ENCODE measurements at places on chromosomes 4 and X. TPM values are rescaled to one million over a fixed set of nuclear protein-coding genes. Genes with fewer than 3 reads are reported as not detected.

- DNase-seq, result peak; percentile 70
Observed at GRCh38 chr4:55396308-55397125, 760 bp downstream of the TMEM165 start.

GRCh38 chr4:71709961-71710360 lies 73.9 kb downstream of the GC start:
- DNase-seq, result no peak

DNA sequence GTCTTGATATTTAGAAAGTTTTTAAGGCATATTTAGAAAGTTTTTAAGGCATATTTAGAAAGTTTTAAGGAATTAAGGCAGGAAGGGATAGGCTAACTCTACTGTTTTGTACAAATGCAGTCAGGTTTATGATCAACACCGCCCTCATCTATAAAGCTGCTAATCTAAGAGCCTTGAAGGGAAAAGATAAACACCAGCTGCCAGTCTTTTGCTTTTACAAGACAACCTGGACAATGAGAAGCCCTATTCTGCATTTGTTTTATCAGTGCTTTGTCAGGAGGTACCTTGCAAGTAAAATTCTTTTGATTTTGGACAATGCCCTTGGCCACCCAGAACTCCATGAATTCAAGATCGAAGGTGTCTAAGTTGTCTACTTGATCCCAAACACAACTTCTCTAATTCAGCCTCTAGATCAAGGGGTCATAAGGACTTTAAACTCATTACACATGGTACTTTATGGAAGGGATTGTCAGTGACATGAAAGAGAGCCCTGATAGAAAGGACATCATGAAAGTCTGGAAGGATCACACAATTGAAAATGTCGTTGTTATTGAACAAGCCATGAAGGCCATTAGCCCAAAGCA lies 39.8 kb downstream of the IL15 start:
- DNase-seq, result no peak

- DNase-seq, result no peak
Observed at GRCh38 chr4:148354186-148354585, 88.0 kb downstream of the NR3C2 start.

- no peak for DNase-seq
Observed at GRCh38 chr4:35164063-35164462, 1080.3 kb downstream of the ARAP2 start.

- DNase-seq, result no peak
Observed at GRCh38 chr4:82601242-82602015, 39.6 kb upstream of the TMEM150C start.

GRCh38 chr4:147723326-147723725 lies 8.6 kb upstream of the ARHGAP10 start:
- no peak for DNase-seq

DNA sequence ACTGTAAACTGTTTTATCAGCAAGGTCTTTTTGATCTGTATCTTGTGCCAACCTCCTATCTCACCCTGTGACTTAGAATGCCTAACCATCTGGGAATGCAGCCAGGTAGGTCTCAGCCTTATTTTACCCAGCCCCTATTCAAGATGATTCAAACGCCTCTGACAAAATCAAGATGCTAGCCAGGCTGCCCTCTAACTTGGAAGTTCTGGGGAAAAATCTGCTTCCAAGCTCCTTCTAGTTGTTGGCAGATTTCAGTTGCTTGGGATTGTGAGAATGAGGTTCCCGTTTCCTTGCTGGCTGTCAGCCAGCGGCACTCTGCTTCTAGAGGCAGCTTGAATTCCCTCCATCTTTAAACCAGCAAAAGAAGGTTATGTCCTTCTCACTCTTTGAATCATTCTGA lies 34.7 kb downstream of the LUZP4 start:
- no peak for DNase-seq

DNA sequence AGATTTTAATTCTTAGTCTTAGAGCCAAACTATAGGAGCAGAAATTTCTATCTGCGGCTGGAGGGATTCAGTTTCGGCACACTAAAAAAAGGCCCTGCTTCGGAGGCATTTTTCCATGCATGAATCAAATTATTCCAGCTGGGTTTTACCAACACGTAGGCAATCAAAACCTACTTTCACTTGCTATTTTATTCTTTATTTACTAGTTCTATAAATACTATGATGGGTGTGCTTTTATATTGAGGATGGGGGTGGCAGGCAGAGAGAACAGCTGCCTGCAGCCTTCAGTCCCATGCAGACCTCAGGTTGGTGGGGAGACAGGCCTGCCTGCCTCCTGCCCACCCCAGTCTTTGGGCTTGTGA lies 609.8 kb downstream of the BCOR start:
- no peak for DNase-seq

DNA sequence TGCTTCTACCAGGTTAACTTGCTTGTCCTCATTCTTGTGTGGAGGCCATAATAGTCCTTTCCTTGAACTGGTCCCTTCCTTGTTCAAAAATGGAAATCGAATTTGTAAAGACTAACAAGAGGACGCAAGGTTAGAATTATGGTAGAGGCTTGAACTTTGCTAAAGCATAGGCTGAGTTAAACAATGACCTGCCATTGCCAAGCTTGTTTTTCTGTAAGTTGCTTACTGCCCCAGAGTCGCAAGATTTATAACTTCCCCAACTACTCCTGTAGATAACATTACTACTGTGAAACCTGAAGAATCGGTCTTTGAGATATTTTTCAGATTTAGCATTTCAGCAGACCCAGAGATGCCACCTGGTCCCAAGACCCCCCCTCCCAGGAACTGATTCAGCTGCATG lies 45.3 kb downstream of the RAB33B start:
- DNase-seq, result no peak

DNA sequence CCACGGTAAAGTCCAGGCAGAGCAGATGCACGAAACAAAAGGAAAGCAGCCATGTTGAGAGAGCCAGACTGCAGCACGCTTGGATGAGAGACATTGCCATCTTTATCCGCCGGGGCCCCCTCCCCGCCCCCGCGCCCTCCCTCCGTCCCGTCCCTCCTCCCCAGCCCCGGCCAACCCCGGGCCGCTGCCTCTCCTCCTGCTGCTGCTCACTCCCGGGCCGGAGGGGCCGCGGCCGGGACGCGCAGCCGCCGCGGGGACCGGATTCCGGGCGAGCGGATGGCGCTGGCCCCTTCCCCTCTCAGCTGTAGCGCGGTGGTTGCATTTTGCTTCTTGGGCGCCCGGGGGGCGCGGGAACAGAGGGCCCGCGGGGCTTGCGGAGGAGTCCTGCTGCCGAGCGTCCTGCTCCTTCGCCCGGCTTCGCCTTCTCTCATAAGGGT lies 542 bp downstream of the RNF150 start:
- DNase-seq, result no peak

DNA sequence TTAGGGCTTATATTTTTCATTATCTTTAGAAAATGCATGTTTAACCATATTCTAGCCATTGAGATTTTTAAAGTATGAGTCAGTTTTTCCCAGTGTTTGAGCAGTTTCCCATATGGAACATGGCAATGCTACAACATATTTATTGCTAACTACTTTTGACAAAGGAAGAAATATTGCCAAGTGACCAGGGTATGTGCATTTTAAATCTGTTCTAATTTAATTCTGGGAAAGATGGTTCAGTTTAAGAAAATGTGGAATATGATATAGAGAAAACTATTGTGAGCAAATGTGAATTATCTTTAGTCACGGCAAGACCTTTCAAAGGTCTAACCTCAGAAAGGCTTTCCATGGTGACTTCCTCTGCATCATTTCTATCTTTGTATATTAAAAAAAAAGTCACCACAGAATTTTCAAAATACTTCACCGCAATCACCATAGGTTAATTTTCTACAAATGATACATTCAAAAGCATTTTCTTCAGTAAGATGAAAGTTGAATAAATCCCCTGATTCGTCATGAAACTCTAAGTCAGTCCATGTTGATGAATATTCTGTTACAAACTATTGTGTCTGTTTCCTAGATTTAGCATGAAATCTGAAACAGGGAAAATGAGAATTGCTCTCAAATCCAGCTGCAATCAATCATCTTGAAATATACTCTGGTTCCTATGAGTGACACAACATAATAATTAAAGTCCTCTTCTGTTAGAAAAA lies 2349.0 kb upstream of the TENM3 start:
- DNase-seq, result no peak

DNA sequence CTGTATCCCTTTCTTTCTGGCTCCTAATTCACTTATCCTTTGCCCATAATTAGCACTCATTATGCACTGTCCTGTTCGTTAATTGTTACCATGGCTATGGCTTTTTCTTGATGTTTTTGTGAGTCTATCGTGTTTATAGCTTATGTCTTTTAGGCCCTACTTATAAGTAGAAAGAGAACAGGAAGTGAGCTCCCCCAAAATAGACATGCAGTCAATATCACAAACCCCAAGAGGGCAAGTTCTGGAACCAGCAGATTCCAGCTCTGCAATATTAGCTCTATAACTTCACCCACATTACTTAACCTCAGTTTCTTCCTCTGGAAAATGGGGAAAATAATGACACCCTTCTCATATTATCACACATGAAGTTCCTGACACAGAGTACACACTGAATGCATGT lies 7.4 kb upstream of the HS3ST1 start:
- no peak for DNase-seq

DNA sequence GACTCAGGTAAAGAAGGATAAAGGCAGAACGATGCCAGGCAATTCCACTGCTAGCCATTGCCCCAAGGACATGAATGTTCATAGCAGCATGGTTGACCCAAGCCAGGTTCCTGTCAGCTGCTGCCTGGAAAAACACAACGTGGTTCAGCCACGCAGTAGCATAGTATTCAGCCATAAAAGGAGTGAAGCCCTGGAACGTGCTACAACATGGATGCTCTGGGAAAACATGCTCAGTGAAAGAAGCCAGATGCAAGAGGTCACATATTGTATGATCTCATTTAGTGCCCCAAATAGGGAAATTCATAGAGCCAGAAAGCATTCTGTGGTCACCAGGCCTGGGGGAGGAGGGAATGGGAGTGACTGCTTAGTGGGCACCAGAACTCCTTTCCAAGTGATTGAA lies 129.8 kb downstream of the GPR143 start:
- no peak for DNase-seq

DNA sequence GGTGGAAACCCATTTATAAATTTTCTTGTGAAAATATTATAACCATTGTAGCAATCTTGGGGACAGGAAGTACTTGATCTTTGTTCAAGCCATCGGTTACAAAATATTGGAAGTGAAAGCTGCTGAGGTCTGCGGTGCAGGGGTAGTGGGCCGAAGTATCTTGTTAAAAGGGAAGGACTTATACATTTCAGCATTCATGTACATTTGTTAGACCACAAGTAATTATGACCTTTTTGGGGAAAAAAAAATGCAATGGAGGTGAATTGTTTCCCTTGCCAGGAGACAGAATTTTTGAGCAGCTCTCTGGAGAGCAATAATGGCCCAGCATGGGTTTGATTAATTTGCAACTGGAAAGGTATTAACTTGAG lies 121.3 kb downstream of the EGF start:
- DNase-seq, result no peak

DNA sequence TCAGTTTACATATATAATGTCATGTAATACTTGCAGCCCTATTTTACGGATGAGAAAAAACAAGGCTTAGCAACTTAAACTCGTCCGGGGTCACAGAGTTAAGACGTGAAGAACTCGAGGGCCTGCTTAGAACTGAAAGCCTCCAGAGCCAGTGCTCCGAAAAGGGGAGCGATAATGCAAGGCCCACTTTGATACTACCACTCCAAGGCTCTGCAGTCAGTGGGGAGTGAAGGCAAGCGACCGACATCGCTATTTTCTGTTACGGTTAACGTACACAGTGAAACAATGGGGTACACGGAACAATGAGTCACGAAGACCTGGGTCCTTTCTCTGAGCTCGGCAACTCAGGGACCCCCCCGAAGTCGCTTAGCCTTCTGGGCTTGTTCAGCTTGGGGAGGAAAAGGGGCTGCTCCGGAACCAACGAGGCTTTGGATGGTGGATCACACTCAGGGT lies 965 bp downstream of the PPA2 start:
- DNase-seq, result peak; percentile 70

- DNase-seq, result no peak
Observed at GRCh38 chr4:83556816-83557215, 20.9 kb downstream of the GPAT3 start.

- no peak for DNase-seq
Observed at GRCh38 chr4:79865201-79865597, 207.8 kb downstream of the ANTXR2 start.

GRCh38 chrX:56314334-56314733 lies 82.2 kb downstream of the KLF8 start:
- no peak for DNase-seq

GRCh38 chr4:19382993-19383756 lies 868.5 kb upstream of the SLIT2 start:
- DNase-seq, result no peak

RGN gene
- 29.6 TPM for polyA plus RNA-seq

FOXR2 gene
- not detected for polyA plus RNA-seq

DCHS2 gene
- polyA plus RNA-seq, result 6.1 TPM

DSPP gene
- not detected for polyA plus RNA-seq

CRMP1 gene
- 66.7 TPM for polyA plus RNA-seq

FAM184B gene
- polyA plus RNA-seq, result 0.73 TPM

Measured in left renal cortex interstitium (tissue), 4 donors.